ENCODE measurements at places on chromosomes 11 and 22.
A peak's percentile ranks its signal among the peaks of the same experiment; 100 is the strongest.

GRCh38 chr22:17155941-17156340 is 3.1 kb downstream of the HDHD5 start:
- no peak for DNase-seq

- peak; percentile 40 for DNase-seq
These were observed 22.9 kb upstream of the RFPL3 start for GRCh38 chr22:32334660-32335365.

GRCh38 chr22:47558828-47559700 is 796.6 kb downstream of the TBC1D22A start:
- DNase-seq, result no peak

DNA sequence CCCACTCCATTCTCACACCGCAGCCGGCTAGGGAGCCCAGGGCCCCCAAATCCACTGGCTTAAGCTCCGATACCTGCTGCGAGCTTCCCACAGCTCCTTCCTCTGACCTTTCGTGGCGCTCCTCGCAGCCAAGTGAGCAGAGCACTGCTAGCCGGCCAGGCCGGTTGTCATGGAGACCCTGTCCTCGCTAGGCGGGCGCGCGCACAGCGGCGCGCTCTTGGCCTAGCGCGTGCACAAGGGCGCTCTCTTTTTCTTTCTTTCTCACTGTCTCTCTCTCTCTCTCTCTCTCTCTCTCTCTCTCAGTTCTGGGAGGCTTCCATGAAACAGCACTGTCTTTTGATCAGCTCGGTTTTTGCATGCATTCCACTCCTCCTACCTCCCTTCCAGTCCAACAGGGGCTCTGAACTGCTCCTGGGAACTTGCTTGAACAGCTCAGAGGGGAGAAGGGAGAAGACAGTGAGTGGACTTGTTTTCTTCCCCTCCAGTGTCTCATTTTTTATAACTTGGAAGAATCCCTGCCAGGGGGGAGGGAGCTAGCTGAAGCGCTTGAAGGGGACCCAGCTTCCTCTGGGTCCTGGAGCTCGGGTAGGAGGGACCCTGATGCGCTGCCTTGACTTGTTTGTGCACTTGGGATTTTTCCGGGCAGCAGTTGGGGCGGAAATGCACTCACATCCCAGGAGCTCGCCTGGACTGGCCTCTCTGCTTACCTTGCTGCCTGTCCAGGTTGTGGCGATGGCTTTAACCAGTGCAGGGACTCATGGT is 100.3 kb upstream of the AKIP1 start:
- DNase-seq, result peak; percentile 91

GRCh38 chr11:33055375-33055774 is 16.0 kb downstream of the TCP11L1 start:
- DNase-seq, result no peak

DNA sequence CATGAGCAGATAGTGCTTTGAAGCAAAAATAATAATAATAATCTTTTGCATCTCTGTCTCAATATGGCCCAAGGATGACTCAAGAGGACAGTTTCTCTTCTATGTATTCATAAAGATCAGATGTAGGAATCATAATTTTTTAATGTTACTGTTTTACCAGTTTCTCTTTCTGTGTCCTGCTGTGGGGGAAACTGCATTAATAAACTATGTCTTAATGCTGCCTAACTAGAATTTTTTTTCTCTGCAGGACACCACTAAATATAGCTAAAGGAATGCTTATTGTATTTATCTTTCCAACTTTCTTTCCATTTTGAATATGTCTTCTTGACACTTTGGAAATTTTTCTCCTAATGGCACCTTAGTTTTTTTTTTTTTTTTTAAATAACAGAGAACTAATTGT is 6.5 kb downstream of the FJX1 start:
- no peak for DNase-seq

DNA sequence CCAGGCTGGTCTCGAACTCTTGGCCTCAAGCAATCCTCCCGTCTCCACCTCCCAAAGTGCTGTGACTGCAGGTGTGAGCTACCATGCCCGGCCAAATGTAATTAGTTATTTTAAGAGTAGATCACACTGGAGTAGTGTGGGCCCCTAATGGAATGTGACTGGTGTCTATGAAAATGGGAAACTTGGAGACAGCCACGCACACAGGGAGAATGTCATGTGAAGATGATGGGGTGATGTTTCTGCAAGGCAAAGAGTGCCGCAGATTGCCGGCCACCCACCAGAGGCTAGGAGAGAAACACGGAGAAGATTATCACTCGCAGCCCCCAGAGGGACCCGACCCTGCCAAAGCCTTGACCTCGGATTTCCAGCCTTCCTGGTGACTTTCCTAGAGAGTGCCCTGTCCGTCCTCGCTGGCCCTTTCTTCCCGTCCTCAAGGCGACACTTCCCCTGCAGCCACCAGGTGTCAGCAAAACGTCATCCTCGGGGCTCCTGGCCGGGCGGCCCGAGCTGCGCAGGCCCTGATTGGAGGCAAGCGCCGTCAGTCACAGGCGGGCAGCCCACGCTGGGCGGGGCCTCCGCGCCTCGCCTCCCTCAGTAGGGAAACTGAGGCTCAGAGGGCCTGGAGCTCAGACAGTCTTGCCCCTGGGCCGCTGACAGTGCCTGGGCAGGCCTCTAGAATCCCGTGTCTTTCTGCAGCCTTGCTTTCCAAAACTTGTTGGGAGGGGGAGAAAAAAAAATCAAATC is 16.3 kb downstream of the CRYBB2 start:
- peak; percentile 69 for DNase-seq

- no peak for DNase-seq
These were observed 694.7 kb downstream of the NTM start for GRCh38 chr11:132064987-132065620.

- peak; percentile 46 for DNase-seq
These were observed 128.2 kb downstream of the PHF21B start for GRCh38 chr22:44881624-44882023.

- no peak for DNase-seq
These were observed 12.4 kb upstream of the ETS1 start for GRCh38 chr11:128599729-128600128.
